ENCODE measurements at places on chromosomes 13 and 19.

GRCh38 chr19:58328999-58329398, 2.2 kb downstream of the ZSCAN22 start:
- no peak for DNase-seq

GRCh38 chr13:79989217-79989661, 351.7 kb downstream of the SPRY2 start:
- no peak for DNase-seq

DNA sequence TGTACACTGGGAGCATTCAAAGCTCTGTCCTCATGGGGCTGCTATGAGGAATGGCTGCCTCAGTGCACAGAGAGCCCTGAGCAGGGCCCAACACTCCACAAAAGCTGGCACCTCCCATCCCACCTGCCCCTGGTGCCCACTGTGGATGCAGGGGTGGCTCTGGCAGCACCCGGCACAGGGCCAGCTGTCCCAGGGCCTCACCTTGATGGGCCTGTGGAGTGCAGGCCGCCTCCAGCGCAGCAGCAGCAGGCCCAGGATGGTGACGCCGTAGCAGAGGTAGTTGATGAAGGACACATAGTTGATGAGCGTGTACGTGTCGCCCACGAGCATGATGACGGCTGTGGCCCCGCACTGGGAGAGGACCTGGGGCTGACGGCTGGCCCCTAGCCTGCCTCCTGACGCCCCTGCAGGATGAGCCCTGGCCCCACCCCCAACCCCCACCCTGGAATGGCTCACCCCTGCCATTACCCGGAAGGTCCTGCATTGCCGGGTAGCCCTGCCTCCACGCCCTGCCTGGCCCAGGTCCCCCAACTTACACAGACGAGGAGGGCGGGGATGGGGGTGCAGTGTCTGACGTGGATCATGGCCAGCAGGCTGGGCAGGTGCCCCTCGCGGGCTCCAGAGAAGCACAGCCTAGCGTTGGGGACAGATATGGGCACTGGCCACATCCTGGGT, 15.2 kb downstream of the SLC7A10 start:
- DNase-seq = no peak

DNA sequence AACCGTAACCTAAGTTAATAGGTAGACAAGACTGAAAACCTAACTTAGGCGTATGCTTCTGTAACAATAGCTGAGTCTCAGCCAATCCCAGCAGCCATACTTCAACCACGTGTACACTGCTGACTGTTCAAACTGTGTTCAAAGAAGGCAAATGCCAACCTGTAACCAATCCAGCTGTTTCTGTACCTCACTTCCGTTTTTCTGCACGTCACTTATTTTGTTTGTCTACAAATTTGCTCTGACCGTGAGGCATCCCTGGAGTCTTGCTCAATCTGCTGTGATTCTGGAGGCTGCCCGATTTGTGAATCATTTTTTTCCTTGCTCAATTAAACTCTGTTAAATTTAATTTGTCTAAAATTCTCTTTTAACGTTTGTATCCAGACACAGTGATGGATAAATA, 59.2 kb downstream of the EDNRB start:
- DNase-seq = no peak

GRCh38 chr13:113918981-113919701, 54.7 kb downstream of the C13orf46 start:
- DNase-seq = no peak

GRCh38 chr19:53883231-53883661, 1.2 kb downstream of the PRKCG start:
- DNase-seq = no peak

DNA sequence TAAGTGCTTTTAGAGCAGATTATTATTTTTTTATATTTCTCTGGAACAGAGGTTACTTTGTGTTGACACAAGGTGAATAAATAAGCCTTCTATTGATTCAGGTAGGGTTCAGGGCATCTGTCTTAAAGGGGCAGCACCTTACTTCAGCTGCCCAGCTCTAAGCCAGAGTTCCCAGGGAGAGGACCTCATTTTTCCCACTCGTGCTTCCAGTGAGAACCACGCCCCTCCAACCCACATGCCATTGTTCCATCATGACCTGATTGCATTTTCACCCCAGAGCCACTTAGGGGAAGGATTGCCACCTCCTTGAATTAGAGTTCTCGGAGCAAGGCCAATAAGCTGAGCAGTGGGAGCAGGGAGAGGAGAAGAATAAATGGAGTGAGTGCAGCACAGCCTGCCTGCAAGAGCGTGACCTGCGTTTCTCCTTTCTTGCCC, 104.3 kb upstream of the FRY start:
- no peak for DNase-seq

DNA sequence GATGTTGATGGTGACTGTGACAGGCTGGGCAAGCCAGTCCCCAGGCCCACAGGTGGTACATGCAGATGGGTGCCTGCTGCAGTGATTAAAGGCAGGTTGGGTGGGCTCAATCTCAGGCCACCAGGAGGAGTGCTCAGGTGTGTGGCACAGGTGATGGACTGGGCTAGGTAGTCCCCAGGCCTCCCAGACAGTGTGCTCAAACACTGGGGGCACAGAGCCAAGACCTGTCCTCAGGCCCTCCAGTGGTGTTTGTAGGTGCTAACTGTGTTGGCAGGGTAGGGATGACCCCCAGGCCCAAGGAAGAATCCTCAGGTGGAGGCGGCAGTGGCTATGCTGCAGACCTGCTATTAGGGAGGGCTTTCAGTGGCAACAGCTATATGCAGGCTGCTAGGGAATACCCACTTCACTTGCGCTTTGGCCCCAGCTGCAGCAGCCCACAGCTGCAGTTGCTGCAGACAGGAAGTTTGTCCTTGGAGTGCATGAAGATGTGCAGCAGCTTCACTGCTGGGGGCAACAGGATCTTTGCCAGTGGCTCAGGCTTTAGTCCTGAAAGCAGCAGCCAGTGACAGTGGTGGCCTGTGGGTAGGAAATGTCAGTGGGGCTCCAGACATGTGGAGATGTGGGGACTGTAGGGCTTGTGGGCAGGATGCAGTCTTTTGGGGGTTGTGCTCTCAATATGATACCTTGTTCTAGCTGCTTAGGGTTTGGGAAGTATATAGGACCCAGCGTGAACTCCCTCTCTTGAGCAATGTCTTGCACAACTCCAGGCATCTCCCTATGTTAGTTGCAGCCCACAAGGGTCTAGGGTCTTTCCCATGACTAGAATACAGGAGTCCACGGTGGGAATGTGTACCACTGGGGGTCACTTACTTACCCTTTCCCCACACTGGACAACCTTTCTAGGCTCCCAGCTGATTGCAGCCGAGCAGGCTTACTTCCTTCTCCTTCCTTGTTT, 54.1 kb upstream of the MLNR start:
- DNase-seq = no peak

GRCh38 chr19:11130824-11131455, 24.6 kb downstream of the SPC24 start:
- no peak for DNase-seq

Data from forelimb muscle (tissue), 1 donor.